Eye (tissue), 1 donor: ENCODE measurements at places on chromosomes 4 and X.

DNA sequence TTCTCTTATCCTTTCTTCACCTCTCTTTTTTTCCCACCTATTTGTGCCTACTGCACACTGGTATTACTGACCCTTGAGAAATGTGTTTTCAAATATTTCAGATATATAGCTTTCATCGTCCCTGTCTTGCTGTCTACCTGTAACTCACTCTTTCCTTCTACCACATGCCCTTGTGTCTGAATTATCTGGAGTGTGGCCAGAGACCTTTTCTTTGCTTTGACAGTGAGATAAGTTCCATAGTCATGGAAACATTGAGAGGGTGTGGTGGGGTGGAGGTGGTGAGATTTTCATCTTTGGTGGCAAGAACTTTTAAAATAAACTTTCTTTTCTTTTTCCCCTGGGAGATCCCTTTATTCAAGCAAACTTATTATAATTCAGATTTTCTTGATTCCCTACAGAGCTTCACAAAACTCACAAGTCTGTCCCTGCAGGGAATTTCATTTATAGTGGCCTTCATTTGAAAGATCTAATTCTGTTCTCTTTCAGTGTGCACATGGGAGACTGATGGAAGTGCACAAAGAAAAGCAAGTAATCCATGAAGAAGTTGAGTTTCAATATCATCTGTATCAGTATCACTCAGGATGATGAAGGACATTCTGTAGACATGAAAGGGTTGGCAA, 95.7 kb downstream of the SH2D1A start:
- no peak for DNase-seq

DNA sequence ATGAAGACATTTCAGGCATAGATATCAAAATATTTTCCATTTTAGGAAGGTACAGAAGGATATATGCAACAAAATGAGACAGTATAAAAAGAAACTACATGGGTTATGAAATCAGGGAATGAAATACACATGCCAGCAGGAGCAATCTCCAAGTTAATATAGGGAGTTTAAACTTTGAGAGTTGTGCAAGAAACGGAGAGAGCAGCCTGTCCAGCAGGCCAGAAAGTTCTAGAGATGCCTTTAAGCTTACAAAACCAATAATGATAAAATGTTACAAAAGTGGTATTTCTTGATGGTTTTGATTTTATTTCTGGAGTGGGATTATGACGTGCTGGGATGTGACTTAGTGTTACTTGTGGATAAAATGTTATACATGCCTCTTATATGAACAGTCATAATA, 2047.9 kb downstream of the ARAP2 start:
- DNase-seq = no peak

DNA sequence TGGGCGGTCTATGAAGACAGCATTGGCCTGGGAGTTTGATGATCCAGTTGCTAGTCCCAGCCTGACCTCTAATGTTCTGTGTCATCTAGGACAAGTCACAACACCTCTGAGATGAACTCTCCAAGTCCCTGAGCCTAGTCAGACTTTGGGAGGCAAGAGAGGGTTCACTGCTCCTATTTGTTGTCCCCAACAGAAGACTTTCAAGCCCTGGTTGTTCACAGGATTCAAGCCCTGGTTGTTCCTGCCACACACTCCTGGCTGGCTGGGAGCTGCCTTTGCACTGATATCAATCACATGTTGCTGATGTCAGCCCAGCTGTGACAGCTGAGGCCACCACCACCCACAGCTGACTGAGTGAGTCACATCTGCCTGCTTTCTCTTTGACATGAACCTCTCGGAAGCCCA, 253.2 kb upstream of the RASGEF1B start:
- peak; percentile 75 for DNase-seq

DNA sequence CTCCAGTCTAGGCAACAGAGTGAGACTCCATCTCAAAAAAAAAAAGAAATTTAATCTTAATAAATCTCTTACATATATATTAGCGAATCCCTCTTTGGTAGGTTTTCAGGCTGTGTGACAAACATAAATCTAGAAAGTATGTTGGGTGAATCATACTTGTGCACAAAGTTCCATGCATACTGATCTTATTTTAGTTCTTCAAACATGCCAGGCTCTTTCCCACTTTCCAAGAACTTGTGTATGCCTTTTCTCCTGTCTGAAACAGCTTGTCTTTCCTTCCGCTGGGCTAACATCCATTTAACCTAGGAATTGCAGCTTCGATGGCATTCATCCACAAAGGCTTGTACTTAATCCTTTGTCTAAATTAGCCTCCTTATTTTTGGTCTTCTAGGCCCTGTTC, 156.6 kb upstream of the CASK start:
- no peak for DNase-seq

DNA sequence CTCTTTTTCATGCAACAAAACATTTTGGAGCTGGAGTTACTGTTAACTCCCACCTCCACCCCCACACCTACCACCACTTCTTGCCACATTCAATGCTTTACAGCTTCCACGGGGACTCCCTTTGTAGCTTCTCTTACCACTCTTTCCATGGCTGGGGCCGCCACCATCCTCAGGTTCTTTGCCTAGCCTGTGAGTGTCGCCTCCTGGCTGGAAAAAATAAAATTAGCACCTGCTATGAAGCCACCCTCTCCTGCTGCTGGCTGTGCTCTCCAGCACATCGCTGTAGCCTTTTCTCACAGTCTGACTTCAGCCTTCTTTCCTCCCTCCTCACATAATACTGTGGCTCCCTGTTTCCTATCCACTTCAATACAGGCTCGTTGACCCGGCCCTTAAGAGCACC, 114.4 kb downstream of the FRAS1 start:
- no peak for DNase-seq

GRCh38 chr4:13553081-13553480, 8.8 kb upstream of the NKX3-2 start:
- no peak for DNase-seq

GRCh38 chrX:117707948-117708743, 408.5 kb downstream of the KLHL13 start:
- DNase-seq = peak; percentile 1

DNA sequence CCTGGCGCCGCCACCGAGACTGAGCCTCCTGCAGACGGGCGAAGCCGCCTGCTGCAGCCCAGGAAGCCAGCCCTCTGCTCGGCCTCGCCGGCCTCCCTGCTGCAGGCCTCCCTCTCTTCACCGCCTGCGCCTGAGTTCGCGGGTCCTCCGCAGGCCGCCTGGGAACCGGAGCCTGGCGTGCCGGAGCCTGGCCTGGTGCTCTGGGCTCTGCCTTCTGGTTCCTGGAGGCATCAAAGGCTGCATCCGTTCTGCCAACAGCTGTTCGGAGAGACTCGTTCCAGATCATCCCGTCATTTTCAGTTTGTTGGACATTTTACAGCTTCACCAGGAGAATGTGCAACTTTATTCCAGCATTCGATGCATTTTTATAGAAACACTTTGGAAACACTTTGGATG, 178.0 kb downstream of the DCLK2 start:
- DNase-seq = no peak

GRCh38 chr4:4461850-4462249, 74.9 kb downstream of the NSG1 start:
- DNase-seq = peak; percentile 89

- no peak for DNase-seq
Measured at GRCh38 chr4:57124145-57124544, 14.0 kb upstream of the IGFBP7 start.

- DNase-seq = no peak
Measured at GRCh38 chr4:57182132-57182874, 72.1 kb upstream of the IGFBP7 start.

DNA sequence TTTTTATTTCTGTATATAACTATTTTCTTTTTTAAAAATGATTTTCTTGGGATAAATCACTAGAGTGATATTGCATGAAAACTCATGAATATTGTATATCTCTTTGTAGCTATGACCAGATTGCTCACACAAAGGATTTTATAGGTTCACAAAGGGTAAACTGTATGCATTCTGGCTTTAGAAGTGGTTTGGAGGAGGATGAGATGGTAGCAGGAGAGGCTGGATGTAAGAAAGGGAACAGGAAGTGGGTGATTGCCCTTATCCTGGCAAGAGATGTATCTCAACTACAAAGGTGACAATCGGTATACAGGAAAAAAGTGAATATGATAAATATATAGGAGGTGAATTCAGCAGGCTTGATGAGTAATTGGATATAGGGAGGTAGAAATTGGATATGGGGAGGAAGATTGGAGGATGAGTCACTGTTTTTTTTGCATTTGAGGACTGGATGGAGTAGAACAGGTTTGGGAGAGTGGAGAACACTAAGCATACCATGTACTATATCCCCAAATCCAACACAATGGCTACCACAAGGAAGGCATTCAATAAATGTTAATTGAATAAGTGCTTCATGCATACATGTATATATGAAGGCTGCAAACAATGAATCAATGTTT, 9.9 kb downstream of the FGG start:
- no peak for DNase-seq

- no peak for DNase-seq
Measured at GRCh38 chr4:185523862-185524261, 11.4 kb downstream of the PDLIM3 start.

GRCh38 chr4:118279920-118280432, 72.8 kb downstream of the PRSS12 start:
- no peak for DNase-seq

- DNase-seq = peak; percentile 22
Measured at GRCh38 chrX:83845397-83845796, 15.5 kb upstream of the CYLC1 start.

- no peak for DNase-seq
Measured at GRCh38 chr4:73914071-73914470, 44.9 kb downstream of the CXCL1 start.

DNA sequence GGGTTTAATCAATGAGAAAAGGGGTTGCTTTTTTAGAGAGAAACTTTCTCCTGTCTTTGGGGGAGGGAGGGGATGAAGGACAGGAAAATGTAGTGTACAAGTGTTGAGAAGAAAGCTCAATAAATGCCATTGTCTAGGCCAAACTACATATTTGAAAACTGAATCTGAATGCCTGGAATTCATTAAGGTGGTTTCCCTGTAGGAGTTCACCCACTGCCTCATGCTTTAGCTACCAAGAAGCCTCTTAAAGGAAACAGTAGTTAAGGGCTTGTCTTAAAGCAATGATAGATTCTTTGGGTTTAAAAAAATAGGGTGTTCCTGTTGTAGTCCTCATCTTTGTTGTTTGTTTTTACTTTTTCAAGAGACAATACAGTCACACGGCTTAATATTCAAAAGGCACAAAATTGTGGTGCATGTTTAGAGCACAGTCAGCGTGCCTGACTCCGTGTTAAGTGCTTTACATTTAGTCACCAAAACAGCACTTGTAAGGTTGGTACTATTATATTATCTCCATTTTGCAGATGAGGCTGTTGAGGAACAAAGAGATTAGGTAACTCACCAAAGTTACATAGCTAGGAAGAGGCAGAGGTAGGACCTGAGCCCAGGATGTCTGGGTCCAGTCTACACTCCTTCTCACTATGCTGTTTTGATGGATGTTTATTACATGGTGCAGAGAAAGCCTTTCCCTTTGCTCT, 46.0 kb downstream of the FNIP2 start:
- no peak for DNase-seq

GRCh38 chr4:155268821-155269220, 60.4 kb downstream of the NPY2R start:
- no peak for DNase-seq
